ENCODE measurements at places on chromosomes 3 and 15. TPM values are rescaled to one million over a fixed set of nuclear protein-coding genes. Genes with fewer than 3 reads are reported as not detected.

DNA sequence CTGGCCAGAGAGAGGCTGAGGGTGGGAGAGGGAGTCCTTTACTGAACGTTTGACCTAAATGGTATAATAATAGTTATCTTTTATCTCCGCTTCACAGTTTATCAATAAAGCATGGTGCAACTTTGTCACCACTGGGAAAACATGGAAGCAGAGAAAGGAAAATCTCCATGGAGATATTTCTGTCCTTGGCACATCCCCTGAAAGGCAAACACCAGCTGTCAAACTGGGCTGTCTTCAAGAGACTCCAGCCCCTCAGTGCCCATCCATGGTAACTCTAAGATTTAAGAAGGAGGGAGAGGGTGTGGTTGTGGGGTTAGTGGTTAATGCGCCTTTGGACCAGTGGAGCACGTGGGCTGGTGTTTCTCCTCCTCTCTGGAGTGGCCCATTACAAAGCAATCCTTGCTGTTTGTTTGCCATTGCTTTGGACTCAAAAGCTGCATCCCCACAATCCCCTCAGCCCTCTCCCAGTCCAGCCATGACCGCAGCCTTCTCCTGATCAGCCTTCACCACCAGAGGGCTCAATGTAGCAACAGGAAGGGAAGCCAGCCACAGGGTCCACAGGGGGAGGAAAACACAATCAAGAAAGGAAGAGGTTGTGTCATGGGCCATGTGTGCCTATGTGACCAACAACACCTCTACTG, 38.2 kb upstream of the FAM174B start:
- DNase-seq: no peak

Gene CLDN16
- polyA plus RNA-seq: 51.8 TPM

- no peak for DNase-seq
Observed at GRCh38 chr15:82805994-82806406, at the start of gene FSD2. FSD2 (minus strand) TSS chr15:82806069; CDS start chr15:82787390, 18,679 bp downstream.

GRCh38 chr3:128767094-128767750, 41.2 kb downstream of the RAB7A start:
- no peak for DNase-seq

DNA sequence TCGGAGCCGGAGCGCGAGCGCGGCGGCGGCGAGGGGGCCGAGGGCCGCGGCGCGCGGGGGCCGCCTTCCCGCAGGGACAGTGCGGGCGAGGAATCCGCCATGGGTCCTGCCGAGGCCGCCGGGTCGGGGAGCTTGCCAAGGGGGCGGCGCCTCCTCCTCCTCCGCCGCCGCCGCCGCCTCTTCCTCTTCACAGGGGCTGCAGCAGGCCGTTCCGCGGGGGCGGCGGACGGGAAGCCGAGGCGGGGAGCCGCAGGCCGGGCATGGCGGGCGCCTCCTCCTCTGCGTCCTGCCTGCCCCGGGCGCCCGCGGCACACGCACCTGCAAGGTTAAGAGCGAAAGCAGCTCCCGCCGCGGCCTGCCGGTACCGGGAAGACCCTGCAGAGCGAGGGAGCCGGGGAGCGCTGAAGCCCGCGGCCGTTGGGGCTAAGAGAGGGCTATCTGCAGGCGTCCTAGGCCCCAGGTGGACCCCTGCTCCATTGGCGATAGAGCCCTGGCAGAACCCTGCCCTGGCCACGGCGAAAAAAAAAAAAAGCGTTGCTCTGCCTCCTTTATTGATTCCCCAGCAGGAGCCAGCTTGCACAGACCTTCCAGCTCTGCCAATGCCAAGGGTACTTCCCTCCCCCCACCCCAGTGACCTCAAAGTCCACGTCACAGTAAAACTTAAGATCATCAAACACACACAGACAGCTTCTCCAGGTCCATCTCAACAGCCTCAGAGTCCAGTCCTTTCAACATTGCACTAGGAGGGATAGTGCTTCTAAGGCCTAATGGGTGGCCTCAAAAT, at the start of gene LYSMD2:
Gene LYSMD2 (minus strand): TSS at position 134 of the 784 bp plus-strand sequence. CDS start 33 bp downstream, at position 101.
- DNase-seq: no peak

- no peak for DNase-seq
Observed at GRCh38 chr15:60324706-60325438, 72.9 kb downstream of the ANXA2 start.

DNA sequence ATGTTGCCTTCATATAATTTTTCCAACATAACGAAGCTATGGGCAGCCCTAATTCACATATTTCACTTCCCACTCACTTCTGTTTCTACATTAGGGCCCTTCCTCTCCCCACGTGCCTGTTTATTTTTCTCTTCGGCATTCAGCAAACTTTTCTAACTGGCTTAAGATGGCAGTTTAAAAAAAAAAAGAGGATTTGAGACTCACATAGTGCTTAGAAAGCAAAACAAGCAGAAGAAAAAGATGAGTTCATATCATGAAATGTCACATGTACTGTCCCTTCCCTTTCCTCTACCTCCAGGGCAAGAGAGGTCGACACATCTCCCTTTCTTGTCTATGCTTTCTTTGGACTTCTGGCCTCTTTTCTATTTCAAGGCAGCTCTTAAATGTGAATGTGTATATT, 30.6 kb downstream of the SLC49A4 start:
- DNase-seq: no peak

DNA sequence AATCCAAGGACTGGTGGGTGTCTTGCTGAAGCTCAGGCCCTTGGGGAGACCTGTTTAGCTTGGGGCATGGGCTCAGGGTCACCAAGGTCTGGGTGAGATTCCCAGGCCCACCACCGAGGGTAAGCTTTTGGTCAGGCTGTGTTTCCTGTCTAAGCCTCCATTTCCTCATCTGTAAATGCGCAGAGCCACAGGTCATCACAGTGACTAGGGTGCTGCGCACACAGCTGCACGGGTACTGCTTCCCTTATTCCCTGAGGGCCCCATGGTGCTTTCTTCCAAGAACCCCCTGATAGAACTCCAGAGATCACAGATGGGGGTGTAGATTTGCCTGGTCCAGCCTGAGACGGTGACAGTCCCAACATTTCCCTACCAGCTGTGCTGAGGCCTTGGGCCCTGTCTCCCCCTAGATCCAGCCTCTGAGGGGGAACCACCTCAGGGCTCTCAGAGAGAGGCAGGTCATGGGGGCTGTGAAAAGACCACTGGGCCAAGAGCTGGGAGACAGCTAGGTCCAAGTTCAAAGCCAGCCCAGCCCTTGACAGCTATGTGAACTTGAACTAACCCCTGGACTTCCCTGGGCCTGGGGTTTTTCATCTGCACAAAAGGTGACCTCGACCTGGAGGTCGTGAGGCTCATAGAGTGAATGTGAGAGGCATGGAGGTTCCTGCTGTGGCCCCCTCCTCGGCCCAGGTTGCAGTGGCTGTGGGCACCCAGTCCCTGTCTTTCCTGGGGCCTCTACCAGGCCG, 60.7 kb downstream of the SEMA3G start:
- DNase-seq: no peak

GRCh38 chr15:90004671-90005070, 3.5 kb downstream of the ZNF710 start:
- DNase-seq: no peak

Gene NMD3
- polyA plus RNA-seq: 58.1 TPM

- DNase-seq: no peak
Observed at GRCh38 chr15:53980021-53980420, 1.8 kb downstream of the UNC13C start.

Gene VIPR1
- 1.3 TPM for polyA plus RNA-seq

GRCh38 chr3:106825962-106826605, 551.2 kb upstream of the CCDC54 start:
- DNase-seq: no peak

- DNase-seq: no peak
Observed at GRCh38 chr15:80476036-80476435, 71.9 kb downstream of the ARNT2 start.

- DNase-seq: no peak
Observed at GRCh38 chr15:66829551-66830121, 127.6 kb downstream of the SMAD6 start.

Gene GLCE
- polyA plus RNA-seq: 48.6 TPM

DNA sequence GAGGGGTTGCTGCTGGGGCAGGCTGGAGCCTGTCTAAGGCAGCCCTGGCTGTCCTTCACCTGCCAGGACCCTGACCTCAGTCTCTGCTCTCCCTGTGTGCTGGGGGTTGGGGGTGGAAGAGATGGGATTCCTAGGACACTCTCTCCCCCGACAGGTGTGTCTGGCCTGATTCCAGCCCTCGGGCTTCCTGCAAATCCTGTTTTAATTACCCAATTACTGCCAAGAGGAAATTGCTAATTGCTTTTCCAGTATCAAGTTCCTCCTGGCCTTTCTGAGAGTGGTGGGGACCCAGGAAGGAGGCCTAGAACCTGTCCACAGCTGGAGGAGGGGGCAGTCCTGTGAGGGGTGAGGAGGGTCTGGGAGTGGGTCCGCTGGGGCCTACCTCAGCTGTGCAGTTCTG, 15.8 kb downstream of the PLXNA1 start:
- DNase-seq: no peak

GRCh38 chr3:19248143-19248542, 99.8 kb downstream of the KCNH8 start:
- no peak for DNase-seq

DNA sequence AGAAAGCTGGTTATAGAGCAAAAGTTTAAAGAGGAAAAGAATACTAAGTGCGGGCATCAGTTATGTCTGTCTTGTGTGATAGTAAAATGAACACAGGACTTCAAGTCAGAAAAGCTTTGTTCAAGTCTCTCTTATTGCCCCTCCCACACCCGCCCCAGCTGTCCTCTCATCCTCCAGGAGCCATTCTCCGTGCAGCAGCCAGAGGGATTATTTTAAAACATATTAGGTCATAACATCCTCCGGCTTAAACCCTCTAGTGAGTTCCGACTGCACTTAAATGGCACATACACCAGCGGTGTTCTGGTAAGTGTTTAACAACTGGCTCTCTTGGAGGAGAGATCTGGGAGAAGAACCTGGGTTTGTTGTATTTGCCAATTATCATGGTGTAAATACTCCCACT, 104.8 kb upstream of the TNFAIP8L3 start:
- no peak for DNase-seq

GRCh38 chr3:195094191-195094921, 176.6 kb downstream of the XXYLT1 start:
- no peak for DNase-seq

DNA sequence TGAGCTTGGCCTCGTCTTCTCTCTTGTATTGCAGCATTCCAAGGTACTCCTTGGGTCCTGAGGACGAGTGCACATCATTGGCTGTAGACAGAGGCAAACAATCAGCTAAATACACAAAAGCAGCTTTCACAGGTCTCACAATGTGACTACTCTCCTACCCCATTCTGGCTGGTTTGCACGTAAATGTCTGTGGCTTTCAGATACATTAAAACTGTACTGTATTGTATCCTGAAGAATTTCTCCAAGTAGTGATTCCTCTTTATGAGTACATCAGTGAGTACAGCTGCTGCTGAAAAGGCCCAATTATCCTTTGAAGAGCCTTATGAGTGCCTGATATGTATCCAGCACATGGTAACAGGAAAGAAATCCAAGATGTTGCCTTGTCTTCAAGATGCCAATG, 22.0 kb upstream of the GNB5 start:
- DNase-seq: no peak

Gene CCDC80
- polyA plus RNA-seq: 89.1 TPM

DNA sequence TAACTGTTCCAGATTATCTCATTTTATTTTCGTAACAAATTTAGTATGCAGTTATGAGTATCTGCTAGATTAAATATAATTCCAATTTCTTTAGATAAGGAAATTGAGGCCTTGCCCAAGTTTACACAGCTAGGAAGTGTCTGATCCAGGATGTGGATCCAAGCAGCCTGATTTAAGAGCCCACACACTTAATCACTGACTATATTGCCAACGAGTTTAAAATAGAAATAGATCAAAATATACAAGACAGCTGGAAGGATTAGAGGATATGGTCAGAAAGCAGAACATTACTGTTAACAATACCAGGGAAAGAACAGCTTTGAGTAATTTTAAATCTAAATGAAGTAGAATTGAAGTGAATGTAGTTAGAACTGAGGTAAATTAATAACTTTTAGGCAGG, 215.2 kb downstream of the C3orf38 start:
- DNase-seq: no peak

Gene PPARG
- 24.1 TPM for polyA plus RNA-seq

DNA sequence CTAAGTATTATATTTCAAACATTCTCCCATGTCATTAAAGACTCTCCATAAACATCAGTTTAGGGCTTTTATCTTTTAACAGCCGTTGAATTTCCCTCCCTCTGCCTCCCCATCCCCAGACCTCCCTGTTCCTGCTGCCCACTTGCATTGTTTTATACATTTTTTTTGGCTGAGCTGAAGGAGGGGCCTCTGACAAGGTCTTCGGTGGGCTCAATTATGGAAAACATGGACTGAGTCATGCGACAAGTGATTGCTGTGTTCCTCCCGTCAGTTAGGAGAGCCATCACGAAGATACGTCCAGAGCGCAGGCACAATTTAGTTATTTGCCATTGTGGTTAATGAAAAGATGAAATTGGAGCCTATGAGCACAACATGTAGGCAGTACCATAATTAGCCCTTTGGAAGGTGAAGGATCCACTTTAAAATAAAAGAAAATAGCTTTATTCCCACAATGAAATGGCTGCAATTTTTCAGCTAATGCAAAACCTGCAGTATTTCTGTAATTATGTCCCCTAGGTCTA, 12.0 kb upstream of the NMNAT3 start:
- DNase-seq: no peak

- no peak for DNase-seq
Observed at GRCh38 chr15:57379487-57379886, 3.2 kb downstream of the CGNL1 start.

- DNase-seq: no peak
Observed at GRCh38 chr3:116034794-116035193, 410.5 kb downstream of the LSAMP start.

Gene ACKR4
- polyA plus RNA-seq: 2.2 TPM

- DNase-seq: no peak
Observed at GRCh38 chr15:58179206-58179605, 41.0 kb downstream of the AQP9 start.

- no peak for DNase-seq
Observed at GRCh38 chr3:100076731-100077529, 37.4 kb downstream of the FILIP1L start.

Gene EPHB3
- polyA plus RNA-seq: 29.2 TPM

GRCh38 chr15:93983526-93983925, 247.8 kb upstream of the MCTP2 start:
- no peak for DNase-seq

DNA sequence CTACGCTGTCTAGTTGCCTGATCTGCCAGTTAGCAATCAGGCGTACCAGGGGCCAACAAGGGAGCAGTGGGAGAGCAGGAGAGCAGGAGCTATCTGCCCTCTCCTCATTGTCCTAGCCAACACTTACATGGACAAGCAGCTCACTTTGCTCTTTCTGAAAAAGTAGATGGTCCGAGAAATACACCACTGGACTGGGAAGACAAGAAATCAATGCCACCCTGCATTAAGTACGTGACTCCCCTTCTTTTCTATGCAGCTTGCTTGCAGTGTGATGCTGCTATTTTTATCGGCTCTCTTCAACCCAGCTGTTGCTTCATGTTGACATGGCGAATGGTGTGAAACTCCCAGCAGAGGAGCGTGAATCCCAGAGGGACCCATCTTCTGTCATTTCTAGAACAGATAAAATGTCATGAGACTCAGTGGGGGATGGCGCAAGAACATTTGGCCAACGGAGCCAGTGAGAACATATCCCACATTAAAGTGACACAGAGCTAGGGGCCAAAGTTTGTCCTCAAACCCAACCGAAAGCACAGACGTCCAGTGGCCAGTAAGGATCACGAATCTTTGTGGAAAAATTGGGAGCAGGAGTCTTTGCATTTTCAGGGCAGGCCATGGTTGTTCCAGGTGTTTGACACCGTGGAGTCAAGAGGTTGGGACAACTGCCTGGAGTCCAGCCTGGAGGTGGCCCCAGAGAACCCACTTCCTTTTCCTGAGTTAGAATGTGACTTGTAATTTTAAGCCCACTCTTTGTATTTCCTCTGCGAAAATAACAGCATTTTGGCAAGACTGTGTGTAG, 53.7 kb upstream of the MEF2A start:
- no peak for DNase-seq

Data from right renal cortex interstitium (tissue), 3 donors.